ENCODE measurements at places on chromosomes 12 and 14.

DNA sequence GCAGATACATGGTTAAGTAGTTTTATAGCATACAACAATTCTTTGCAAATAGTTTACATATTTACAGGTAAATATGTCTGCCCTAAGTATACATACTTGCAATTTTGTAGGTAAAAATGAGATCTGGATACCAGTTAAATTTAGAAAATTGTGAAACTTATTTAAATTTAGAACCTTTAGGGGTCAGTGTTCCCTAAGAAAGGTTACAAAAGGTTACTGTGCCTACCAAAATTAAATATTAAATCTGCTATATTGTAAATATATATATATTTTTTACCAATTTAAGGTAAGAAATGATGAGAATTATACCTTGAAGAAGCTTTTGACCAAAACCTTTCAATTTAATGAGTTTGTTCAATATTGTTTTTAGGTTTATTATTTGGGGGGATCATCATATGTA is 54.0 kb downstream of the MIPOL1 start:
- DNase-seq: no peak

GRCh38 chr12:101619858-101620761 is 25.3 kb downstream of the MYBPC1 start:
- DNase-seq: no peak

DNA sequence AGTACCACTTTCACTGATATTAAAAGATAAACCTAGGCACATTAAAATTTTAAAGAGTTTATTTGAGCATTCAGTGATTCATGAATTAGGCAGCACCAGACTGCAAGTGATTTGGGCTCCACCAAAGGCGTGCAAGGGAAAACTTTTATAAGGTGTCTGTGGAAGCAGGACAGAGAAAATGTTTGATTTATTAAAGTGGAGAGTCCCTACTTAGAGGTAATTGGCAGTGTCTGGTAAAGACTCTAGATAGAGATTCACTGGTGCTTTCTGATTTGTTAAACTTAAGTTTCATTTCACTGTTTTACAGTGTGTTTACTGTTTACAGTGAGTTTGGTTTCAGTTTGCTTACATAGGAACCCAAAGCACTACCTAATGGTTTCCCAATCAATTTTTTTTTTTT is 72.8 kb downstream of the ANKS1B start:
- no peak for DNase-seq

- no peak for DNase-seq
These were observed 166.6 kb upstream of the FLRT2 start for GRCh38 chr14:85363358-85363757.

GRCh38 chr12:57487055-57487596 is 742 bp upstream of the MARS1 start:
- no peak for DNase-seq

DNA sequence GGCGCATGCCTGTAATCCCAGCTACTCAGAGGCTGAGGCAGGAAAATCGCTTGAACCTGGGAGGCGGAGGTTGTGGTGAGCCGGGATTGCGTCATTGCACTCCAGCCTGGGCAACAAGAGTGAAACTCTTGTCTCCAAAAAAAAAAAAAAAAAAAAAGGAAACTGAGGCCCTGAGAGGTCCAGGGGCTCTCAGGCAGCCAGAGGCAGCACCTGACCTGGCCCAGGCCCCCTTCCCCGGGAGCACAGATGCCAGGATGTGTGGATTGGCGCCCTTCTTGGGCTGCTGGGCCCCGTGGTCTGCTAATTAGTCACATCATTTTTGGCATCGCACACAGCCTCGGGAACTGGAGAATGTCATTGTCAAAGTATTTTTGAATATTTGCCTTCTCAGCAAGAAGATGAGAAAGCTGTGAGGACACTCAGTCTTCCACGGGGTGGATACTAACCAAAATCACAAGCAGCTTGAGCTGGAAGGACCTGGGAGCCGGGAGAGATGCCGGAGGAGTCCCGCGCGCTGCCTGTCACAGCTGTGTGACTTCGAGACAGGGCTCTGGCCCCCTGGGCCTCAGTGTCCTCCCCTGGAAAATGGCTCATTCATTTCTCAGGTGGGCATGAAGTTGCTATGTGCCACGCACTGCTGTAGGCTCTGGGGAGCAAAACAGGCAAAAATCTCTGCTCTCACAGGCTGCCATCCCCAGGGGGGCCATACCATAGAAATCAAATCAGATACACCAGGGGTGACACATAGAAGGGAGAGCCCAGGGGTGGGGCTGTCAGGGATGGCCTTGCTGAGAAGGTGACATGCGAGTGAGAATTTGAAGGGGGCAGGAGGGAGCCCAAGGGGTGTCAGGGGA is 12.5 kb upstream of the RCOR1 start:
- DNase-seq: no peak

- no peak for DNase-seq
These were observed 5.1 kb upstream of the TNFAIP2 start for GRCh38 chr14:103118018-103118662.

- no peak for DNase-seq
These were observed 132.2 kb upstream of the TMTC2 start for GRCh38 chr12:82554529-82554928.

GRCh38 chr12:54606556-54606955 is 18.1 kb upstream of the PPP1R1A start:
- no peak for DNase-seq

- DNase-seq: no peak
These were observed 159.5 kb downstream of the ANO2 start for GRCh38 chr12:5785601-5786000.

DNA sequence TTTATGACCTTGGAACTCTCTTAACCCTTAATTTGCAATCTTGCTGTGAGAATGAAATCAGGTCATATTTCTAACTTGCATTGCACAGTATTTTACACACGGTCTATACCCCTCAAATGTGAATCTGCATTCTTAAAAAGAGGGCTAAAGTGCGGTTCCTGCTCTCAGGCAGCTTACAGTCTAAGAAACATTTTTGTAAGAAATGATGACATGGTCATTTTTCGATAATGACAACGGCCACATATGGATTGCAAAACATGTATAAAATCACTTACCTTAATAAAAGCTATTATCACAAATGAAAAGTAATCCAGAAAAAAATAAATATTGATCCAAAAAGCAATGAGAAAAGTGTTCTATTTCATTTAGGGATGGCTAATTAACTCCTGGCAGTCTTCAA is 24.8 kb upstream of the TMEM132D start:
- no peak for DNase-seq

GRCh38 chr12:112750971-112751370 is 40.6 kb upstream of the RPH3A start:
- DNase-seq: no peak

DNA sequence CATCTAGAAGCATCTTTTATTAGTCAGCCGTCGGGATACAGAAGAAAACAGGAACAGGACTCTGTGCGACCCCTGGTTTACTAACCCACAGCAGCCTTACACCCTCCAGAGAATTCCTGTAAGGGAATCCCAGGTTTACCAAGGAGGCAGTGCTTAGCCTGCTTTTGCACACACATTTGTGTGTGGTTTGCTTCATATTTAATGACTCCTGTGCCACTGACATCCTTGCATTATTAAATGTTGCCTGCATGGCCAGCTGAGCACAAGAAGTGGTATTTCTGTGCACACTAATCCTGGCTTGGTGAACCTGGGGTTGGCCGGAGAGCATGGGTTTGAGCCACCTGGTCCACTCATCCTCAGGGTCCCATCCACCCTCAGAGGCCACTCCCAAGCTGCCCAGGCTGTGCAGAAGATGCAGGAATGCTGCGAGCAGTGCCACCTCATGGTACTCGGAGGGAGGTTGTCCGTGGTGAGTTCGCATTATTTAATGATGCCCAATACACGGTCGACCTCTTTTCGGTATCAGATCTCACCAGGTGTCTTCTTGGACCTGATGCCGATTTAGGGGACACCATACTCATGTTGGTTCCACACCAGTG is 152.4 kb upstream of the RTL1 start:
- DNase-seq: no peak

DNA sequence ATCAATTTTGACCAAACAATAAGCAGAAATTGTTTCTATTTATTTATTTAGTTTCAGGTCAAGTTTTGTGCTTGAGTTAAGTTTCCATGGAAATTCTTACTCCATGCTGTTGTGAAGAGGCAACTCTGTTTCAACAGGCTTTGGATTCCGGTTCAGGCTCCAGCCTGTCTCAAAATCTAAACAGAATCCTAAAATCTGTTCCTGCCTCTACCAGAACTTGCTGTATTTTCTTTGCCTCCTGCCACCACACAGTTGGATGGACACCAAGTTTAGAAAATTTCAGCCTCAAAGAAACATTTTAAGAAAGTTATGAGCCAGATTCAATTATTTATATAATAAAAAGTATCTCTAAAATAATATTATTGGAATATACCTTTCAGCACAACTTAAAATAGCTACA is 330.9 kb downstream of the FOXG1 start:
- no peak for DNase-seq

DNA sequence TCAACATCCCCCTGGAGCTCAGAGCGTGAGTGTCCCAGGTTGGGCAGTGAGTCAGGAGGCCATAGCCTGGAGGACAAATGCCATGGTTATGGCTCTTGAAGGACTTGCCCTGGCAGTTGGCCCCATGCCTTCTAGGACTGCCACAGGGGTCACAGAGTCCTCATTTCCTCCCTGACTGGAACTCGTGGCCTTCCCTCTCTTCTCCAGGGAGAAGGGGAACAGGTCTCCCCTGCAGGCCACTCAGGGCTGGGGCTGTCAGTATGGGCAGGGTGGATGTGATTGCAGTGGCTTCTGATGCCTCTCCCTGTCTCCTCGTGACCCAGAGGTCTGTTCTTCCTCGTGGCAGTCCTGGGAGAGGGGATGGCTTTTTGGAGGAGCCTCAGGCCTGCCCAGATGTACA is 70.7 kb downstream of the ADCK1 start:
- DNase-seq: no peak

DNA sequence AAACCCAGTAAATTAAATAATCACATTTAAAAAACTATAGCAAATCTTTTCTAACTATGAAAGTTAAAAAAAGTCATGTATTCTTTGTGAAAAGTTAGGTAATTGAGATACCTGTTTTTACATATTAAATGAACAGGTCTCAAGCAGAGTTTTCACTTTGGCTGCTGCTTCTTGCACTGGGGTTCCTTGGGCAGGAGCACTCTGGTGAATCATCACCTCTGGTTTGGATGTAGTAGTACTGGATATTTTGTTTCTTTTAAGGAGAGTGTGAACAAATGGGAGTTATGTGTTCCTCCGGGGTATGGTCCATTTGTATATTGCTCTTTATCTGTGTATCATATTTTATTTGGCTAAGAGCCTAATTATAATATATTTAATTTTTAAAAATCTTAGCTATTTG is 82.7 kb downstream of the FUT8 start:
- no peak for DNase-seq

- DNase-seq: peak; percentile 92
These were observed at the start of gene ARHGDIB for GRCh38 chr12:14961466-14962152. TSS of gene ARHGDIB (minus strand) at chr12:14961601. CDS start at chr12:14950712, 10,889 bp downstream.

DNA sequence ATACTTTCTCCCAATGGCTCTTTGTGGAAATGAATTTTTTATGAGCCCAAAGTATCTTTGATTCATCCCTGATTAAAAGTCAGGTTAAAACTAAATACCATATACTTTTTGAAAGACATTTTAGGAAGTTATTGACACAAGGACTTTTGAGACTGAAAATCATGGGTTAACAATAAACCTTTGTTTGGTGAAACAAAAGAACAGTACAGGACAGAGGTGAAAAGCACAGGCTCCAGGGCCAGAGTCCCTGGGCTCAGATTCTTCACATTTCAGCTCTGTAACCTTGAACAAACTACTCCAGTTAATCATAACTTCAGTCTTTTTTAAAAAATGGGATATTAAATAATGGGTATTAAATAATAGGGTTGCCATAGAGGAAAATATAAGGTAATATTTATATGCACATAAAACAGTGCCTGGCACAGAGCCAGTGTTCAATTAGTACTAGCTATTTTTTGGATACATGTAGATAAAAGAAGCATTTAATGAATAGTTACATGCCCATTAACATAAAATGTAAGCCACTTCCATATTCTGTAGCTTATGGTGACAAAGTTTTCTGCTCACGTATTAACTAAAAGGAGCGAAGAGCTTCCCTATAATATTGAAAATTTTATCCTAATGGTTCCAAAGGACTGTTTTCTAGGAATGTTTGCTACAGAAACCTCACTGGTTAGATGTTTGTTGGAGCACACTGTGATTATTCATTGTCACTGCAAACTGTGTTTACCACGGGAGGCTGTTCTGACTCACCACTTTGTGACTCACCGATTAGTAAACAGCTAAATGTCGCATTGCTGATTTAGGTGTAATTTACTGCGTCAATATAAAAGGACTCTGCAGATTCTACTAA is 255.4 kb downstream of the DAD1 start:
- DNase-seq: no peak

- no peak for DNase-seq
These were observed 244.2 kb upstream of the CRY1 start for GRCh38 chr12:107337346-107338095.

DNA sequence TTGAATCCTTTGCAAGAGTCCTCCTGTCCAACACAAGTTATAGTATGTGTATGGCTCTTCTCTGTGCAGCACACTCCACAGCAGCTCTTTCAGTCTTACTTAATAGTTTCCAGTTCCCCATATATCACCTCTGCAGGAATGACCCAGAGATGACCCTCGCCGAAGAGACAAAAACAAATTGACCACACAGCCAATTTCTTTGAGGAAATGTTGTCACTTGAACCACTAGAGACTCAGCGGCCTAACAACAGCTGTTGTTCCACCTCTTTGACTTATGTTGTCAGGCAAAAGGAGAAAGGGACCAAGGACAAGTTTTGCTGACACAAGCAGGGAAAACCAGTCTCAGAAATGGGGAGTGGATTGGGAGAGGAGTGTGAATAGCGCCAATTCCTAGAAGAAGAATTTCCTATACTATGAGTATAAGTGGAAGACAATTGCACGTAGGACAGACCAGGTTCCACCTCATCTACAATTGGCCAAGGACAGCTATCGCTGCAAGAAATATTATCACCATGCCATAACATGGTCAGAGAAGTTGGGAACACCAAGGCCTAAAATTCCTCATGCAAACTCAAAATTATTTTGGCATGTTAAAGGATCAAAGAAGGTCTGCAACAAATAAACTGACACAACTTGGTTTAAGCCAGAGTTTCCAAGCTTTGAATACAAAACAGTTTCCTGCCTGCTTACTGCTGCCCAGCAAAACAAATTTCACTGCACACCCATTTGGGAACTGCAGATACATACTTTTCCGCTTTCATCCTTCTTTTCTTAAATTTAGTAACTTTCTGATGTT is 41.7 kb upstream of the ITPR2 start:
- DNase-seq: no peak

DNA sequence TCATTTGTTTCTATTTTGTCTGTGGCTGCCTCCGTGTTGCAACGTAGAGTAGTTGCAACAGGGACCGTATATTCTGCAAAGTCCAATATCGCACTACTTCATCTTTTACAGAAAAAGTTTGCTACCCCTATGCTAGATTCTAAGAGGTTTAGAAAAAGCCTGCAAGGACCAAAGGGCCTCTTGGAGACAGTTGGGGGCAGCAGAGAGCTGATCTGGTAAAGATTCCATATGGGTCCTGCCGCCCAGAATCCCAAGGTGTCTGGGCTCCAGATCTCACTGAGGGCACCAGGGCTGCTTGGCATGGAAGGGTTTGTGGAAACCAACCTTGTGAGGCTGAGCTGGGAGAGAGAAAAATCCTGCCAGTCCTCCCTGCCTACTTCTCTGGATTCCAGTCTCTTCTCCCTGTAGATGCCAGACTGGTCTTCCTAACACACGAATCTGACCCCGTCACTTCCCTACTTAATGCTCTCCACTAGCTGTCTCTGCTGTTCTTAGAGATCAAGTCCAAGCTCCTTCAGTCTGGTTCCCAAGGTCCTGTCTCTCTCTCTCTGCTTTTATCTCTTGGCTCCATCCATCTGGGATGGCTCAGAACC is 74.6 kb downstream of the GLRX5 start:
- DNase-seq: no peak

GRCh38 chr12:131372171-131372475 is 338.8 kb upstream of the SFSWAP start:
- DNase-seq: no peak

All from activated CD4-positive, alpha-beta T cell treated with anti-CD3 and anti-CD28 coated beads, Interleukin-2, amount 10 ng/mL, durations not matched to agents 7 days and 5 days (primary cell).